ENCODE measurements at places on chromosomes 11 and 22.

- no peak for DNase-seq
Measured at GRCh38 chr22:19291218-19291579, 320 bp downstream of the CLTCL1 start.

DNA sequence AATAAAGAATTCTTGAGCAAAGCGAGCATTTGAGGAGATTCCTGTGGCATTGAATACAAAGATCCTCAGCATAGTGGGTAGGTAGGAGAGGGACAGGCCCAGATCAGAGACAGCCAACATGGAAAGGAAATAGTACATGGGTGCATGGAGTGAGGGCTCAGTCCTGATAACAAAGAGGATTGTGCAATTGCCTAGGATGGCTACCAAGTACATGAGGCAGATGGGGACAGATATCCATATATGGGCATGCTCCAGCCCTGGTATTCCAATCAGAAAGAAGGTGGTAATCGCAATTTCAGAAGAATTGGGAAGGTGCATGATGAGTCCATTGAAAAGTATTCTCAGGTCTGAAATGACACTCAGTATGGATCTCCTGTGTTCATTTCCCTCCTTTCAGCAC, 8.6 kb downstream of the OR51T1 start:
- no peak for DNase-seq

GRCh38 chr11:113873236-113873626, 2.1 kb downstream of the USP28 start:
- no peak for DNase-seq

- peak; percentile 82 for DNase-seq
Measured at GRCh38 chr11:18277565-18278271, 11.7 kb downstream of the SAA1 start.

GRCh38 chr22:20138868-20139267, 7.3 kb downstream of the ZDHHC8 start:
- DNase-seq: no peak

- peak; percentile 23 for DNase-seq
Measured at GRCh38 chr11:128644576-128644975, 49.3 kb upstream of the FLI1 start.

- peak; percentile 47 for DNase-seq
Measured at GRCh38 chr11:8263769-8264410, at the start of gene LMO1. TSS of gene LMO1 (minus strand) at chr11:8263878. CDS start at chr11:8263362, 516 bp downstream.

- no peak for DNase-seq
Measured at GRCh38 chr11:119685111-119685746, 43.8 kb downstream of the NECTIN1 start.

- peak; percentile 43 for DNase-seq
Measured at GRCh38 chr22:36286096-36286957, 33.4 kb downstream of the APOL1 start.

DNA sequence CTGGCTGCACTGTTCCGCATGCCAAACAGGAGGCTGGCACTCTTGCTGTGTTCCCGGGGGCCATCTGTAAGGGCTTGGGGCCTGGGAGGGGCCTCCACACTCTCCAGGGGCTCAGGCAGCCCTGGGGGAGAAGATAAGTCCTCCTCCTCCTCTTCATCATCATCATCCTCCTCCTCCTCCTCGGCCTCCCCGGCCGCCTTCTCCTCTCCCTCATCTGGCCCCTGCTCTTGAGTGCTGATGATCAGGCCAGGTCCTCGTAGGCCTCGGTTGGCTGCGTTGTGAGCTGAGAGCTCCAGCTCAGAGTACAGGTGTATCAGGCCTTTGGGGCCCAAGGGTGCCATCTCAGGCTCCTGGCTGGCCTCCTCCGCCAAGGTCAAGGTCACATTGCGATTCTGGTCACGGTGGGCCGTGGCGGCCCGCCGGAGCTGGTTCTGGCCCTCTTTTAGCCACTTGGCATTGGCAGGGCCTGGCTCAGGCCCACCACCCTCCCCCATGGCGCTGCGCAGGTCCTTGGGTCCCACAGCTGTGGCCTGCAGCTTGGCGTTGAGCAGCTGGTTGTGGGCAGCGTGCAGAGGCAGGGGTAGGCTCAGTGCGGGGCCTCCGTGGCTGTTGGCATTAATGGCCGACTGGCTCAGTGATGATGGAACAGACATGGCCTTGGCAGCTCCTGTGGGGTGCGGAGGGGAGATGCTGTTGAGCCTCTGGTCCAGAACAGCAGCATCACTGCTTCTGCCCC, 8.0 kb downstream of the APBB1 start:
- DNase-seq: no peak

- DNase-seq: no peak
Measured at GRCh38 chr11:47351156-47352126, 1.1 kb downstream of the MYBPC3 start.

GRCh38 chr11:1541474-1542204, 30.4 kb downstream of the DUSP8 start:
- DNase-seq: no peak

DNA sequence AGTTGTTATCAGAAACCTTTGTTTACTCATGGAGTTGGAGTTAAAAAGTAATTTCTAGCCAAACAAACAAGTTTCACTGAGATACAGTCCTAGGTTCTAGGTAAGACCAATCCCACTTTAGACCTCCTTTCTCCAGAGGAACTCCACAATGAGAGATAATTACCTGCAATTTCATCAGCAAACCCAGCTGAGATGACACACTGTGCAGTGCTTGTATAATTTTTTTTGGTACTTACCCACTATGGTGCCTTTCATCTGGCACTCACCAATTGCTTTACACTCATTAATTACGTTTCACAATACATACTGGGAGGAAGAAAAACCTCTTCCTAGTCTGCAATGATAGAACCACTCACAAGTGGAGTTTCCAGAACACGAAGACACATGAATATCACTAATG, 1.8 kb upstream of the MUC15 start:
- DNase-seq: no peak

DNA sequence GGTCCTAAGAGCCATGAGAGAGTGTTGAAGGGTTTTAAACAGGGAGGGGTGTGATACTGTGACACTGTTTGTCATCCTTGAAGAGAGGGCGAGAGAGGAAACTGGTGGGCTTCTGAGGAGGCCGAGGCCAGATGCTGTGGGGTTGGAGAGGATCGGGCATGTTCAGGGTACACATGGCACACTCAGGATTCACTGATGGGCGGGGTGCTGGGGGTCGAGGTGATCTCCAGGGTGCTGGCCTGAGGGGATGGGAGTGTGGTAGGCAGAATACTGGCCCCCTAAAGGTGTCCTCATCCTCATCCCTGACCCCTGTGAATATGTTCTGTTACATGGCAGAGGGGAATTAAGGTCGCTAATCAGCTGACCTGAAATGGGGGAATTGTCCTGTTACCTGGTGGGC, 7.3 kb downstream of the TBC1D22A start:
- DNase-seq: no peak

DNA sequence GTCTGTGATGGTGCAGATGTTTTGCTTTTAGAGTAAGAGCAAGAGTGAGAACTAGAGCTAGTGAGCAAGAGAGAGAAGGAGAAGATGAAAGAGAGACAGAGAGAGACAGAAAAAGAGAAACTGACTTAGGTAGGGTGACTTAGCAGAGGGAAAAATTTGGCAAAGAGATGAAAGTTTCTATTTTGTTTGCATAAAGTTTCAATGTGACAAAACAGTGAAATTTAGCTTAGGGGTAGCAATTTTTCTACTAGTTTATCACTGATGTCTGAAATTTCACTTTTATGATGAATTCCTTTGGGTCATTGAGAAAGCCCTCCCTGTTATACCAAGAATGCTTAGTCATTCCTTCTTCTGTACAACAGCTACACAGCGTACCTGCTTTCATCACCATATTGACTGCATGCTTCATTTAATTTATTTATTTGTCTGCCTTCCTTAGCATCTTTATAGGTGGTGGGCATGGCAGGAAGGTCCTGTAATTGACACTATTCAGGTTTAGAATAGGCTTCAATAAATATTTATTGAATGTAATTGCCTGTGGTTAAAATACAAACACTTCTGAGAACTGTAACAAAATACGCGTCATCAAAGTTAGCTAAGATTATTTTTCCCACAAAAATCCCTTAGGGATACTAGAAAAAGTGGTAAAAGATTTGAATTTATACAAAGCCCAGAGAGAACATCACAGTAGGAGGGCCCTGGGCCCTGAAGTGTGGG, 19.9 kb upstream of the CTSC start:
- peak; percentile 35 for DNase-seq

GRCh38 chr22:33519071-33519973, 401.0 kb downstream of the LARGE1 start:
- peak; percentile 15 for DNase-seq

DNA sequence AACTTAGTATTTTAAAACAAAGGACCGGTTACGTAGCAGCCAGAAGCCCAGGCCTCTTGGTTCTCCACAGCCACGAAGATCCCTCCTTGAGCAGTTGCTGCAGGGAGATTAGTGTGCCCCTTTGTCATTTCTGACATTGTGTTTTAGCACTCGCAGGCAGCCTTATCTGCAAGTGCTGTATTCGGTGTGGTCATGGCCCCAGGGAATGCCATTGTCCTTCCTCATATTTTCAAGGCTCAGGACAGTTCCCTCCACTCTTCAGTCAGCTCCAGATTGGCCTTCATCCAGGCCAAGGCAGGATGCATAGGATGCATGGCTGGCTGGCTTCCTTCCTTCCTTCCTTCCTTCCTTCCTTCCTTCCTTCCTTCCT, 88.5 kb downstream of the ZBTB16 start:
- no peak for DNase-seq

DNA sequence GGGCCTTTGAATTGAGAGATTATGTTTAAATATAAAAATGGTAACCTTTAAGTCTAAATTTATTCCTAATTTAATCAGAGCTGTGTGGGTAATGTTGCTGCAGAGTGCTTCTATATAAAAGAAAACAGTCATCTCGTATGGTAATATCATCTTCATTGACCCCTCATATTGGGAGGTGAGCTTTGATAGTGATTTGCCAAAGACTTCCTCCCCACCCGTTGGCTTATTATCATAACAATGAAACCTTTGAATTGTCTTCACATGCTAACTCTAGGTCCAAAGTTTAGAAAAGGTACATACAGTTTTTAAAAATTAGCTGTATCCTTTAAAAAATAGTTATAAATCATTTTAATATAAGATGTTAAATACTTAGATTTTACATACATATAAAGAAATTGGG, 3.7 kb downstream of the EMSY start:
- no peak for DNase-seq

DNA sequence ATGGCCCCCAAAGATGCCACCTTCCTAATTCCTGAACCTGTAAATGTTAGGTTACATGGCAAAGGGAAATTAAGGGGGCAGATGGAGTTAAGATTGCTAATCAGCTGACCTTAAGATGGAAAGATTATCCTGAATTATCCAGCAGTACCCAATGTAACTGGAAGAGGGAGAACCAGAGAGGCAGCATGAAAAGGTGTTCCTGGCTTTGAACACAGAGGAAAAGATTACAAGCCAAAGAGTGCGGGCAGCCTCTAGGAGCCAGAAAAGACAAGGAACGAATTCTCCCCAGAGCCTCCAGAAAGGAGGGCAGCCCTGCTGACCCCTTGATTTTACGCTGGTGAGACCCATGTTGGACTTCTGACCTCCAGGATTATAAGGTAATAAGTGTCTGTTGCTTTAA, 15.1 kb upstream of the THRSP start:
- no peak for DNase-seq

DNA sequence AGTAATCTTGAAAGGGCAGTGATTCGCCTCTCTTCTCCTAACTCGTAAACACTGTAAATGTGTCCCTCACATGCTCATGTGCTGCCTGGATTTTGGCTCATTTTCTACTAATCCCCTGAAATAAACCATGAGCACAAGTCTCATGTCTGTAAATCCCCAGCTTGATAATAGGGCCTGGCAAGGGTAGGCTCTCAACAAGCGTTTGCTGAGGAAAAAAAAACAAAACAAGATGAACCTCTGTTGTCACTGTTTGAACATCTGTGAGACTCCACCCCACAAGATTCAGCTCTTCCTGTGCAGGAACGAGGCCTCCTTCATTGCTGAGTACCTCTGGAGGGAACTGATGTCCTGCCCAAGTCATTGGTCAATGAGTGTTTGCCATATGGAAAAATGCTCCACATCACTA, 4.5 kb upstream of the CYB5R2 start:
- DNase-seq: no peak

DNA sequence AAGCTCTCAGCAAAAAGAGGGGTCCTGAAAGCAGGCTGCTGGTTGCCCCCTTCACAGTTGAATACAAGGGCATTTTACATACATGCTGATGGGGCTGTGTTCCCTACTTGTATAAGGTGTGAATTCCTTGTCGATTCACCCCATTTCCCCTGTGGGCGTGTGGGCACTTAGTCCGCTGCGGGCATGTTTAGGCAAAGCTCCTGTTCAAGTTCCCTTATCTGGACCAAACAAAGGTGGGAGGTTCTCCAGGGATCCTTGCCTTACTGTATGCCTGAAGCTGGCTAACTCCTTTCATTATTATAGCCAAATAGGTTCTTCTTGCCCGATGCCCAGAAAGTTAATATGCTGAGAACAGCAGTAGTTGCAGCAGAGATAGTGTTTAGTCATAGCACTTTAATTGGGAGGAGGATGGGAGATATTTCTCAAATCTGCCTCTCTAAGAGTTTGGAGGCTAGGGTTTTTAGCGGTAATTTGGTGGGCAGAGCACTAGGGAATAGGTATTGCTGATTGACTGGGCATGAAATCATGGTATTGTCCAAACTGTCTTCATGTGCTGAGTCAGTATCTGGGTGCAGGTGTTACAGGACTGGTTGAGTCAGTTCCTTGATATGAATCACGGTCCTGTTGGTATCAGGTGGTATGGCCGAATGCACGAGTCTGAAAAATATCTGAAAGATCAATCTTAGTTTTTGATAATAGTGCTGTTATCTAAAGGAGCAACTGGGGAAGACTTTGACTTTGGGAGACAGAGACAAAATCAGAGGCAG, 32.7 kb downstream of the METTL15 start:
- DNase-seq: no peak

- DNase-seq: peak; percentile 81
Measured at GRCh38 chr11:129785383-129786111, 30.1 kb upstream of the TMEM45B start.

GRCh38 chr11:45655347-45655756, 10.1 kb downstream of the CHST1 start:
- DNase-seq: peak; percentile 83

DNA sequence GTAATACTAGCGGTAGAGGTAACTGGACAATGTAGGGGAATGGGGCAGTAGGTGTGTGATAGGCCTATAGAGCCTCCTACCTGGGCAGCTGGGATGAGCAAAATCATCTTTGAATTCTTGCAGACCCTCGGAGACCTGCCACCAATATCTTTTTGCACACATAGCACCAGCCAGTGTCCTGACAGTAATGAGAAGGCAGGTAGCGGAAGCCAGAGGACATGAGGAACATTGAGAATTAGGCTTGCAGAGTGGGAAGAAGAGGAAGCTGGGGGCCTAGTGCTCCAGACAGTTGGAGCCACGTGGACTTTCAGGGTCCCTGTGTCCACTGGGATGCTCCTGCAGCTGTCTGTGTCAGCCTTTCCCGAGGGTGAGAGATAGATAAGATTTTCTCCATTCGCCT, 17.2 kb upstream of the SYT13 start:
- no peak for DNase-seq

All from inflammatory macrophage treated with lipopolysaccharide for 1 hour (primary cell).